ENCODE measurements at places on chromosomes 4 and X.

GRCh38 chr4:72366601-72367000 lies 202.4 kb downstream of the ADAMTS3 start:
- no peak for DNase-seq

GRCh38 chr4:88075336-88075735 lies 67.9 kb downstream of the PKD2 start:
- no peak for DNase-seq

- no peak for DNase-seq
Observed at GRCh38 chr4:85826060-85826678, 351.2 kb downstream of the ARHGAP24 start.

DNA sequence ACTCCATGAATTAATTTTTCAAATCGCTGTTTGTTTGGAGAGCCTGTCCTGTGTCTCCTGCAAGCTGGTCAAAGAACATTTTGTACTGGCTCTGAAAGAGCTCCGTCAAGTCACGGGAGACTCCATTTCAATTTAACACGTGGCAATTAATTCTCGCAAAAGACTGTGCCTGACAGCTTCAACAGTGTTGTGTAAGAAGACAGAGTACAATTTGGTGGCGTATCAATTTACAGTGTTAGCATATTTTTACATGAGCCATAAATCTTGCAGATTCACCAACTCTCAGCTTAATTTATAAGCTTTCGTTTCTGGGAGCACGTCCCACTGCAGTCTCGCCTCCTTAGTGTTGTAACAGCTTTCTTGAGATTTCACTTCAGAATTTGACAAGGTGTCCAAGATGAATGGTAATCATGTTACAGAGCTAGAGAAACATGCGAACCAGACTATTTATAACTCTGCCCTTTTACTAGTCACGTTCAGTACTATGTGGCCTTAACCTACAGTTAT lies 70.8 kb downstream of the RWDD4 start:
- DNase-seq, result no peak

DNA sequence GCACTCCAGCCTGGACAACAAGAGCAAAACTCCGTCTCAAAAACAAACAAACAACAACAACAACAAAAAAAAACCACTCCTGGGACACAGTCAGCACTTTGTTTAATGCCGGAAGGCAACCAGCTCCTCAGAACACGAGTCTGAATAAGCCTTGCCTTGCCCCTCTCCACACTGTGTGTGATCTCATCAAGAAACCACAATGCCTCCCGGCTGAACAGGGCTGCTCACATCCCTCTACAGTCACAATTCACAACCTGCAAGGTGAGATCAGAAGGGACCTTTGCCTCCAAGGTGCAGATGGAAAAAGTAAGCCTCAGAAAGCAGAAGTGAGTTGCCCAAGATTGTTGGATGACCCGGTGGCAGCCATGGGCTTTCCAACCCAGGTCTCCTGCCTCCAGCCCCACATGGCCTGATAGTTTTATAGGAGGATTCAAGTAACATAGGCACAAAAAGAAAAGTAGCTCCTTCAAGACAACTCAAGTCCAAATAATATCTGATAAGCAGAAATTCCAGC lies 80.8 kb downstream of the JAKMIP1 start:
- no peak for DNase-seq

- DNase-seq, result no peak
Observed at GRCh38 chr4:46390355-46391058, 579 bp upstream of the GABRA2 start.

- no peak for DNase-seq
Observed at GRCh38 chr4:82900066-82900410, 497 bp upstream of the THAP9 start.

DNA sequence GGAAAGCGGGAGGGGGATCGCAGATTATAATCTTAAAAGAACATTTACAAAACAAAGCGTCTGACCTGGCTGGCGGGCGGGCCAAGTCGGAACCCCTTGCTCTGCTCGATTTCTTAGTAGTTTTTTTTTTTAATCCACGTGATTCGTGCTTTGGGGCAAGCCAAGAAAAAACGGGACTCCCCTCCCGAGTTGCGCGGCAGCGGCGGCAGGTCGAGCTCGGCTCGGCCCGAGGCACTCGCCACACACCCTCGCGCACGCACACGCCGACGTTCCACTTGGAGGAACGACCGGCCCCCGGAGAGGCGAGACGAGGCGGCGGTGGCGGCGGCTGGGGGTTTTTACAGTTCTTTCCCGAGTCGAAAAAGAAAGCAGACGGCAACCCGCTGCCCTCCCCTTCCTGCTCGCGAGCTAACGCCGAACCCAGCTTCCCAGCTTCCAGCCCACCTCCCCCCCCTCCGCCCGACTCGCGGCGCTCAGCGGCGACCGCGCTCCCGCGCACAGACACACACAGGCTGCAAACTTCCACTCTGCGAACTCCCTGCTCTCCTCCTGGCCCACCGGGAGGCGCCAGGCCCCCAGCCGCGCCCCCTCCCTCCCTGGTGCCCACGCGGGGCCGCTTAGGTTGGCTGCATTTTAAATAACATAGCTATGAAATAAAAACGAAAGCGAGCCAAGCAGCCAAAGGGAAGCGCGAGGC lies 1.2 kb downstream of the BCOR start:
- no peak for DNase-seq

GRCh38 chr4:138439143-138439581 lies 197.0 kb upstream of the SLC7A11 start:
- no peak for DNase-seq

GRCh38 chr4:5474756-5475155 lies 233.6 kb downstream of the EVC2 start:
- no peak for DNase-seq

DNA sequence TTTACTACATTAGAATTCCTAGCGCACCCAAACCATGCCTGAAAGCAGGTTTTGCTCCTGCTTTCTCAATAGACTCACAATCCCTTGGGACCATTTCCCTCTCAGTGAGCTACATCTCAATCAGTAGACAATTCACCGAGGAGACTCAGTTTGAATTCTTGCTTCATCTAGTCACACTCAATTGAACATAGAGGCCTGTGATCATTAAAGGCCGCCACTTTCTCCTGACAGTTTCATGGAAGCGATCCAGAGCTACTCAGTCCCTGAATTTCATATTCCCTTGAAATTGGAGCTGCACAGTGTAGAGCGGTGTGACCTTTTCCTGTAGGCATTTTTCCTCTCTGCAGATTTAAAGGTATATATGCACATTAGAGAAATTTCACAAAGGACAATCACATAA lies 193.9 kb upstream of the SPOCK3 start:
- no peak for DNase-seq

- no peak for DNase-seq
Observed at GRCh38 chr4:75736862-75737261, 12.5 kb downstream of the USO1 start.

GRCh38 chr4:78809928-78810835 lies 34.0 kb downstream of the BMP2K start:
- no peak for DNase-seq

DNA sequence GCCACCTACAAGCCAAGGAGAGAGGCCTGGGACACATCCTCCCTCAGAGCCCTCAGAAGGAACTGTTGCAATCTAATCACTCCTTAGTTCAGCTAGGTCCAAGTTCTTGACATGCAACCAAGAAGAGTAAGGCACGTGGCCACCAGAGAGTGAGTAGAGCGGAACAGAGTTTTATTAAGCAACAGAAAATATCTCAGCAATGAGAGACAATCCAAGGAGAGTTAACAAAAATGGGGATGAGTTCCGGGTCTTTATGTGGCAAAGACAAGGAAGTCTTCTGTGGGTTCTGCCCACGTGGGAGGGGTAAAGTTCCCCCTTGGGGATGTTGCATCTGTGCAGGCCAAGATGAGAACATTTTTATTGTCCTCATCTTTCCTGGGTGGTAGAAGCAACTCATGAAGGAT lies 38.5 kb upstream of the PROM1 start:
- DNase-seq, result no peak

DNA sequence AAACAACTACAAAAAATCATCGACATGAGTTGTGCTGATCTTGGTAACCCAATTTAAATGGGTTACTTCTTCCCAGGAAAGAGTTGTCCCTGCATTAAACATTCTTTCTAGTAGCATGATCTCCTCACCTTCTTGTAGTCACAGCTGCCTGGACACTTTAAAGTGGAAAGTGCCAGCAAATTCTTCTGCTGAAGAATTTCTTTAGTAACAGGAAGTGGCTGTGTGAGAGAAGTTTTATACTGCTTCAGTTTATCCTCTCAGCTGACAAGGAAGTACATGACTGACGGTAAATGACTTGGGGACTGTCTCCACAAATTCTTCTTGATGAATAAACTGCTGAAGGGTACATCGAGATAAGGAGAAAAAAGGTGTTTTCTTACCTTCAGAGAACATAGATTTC lies 18.2 kb upstream of the TNIP3 start:
- no peak for DNase-seq

GRCh38 chr4:113977526-113977855 lies 2.0 kb downstream of the ARSJ start:
- no peak for DNase-seq

DNA sequence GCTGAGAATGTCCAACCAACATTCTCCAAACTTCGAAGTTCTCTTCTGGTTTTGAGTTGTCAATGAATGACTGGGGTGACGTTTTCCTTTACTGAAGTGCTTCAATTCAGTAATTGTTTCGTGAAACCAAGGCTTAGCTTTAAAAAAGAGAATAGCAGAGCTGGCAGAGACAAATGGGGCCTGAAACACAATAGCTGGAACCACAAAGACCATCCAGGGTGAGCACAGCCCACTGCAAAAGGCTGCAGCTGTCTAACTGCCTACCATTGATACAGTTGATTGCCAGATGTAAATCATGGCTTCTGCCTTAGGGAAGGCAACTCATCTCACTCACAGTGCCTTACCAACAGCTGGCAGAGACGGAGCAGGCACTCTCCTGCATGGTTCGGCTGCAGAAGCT lies 78.7 kb upstream of the ZNF518B start:
- DNase-seq, result no peak

DNA sequence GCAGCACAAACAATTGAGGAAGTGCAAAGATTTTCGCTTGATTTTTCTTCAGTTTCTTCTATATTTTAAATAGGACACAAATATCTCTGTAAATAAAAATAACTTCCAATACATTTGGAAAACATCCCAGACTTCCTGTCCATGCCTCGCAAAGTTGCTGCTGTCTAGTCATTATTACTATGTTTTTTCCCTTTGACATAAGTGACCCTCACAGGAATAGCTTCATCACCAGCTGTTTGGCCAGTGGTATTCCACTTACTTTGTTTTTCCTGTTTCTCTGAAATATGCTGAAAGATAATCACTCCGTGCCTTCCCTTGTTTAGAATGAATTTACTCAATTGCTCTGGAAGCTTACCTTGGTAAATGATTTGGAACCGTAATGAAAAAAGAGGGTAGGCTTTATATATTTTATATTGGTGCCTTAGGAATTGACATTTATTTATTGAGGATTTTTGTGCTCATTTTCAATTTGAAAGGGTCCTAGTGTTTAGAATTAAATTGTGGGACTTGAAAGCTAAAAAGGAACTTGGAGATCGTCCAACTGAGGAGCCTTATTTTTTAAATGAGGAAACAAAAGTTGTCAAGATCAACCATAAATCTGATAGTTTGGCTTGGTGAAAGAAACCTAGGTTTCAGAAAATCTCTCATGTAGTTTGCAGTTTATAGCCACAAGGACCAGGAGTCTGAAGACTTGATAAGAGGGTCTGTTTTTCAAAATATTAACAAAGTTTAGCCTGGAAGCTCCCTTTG lies 65.6 kb downstream of the CDKL5 start:
- DNase-seq, result no peak

GRCh38 chrX:71815906-71816156 lies 52.7 kb downstream of the CXorf49B start:
- no peak for DNase-seq

DNA sequence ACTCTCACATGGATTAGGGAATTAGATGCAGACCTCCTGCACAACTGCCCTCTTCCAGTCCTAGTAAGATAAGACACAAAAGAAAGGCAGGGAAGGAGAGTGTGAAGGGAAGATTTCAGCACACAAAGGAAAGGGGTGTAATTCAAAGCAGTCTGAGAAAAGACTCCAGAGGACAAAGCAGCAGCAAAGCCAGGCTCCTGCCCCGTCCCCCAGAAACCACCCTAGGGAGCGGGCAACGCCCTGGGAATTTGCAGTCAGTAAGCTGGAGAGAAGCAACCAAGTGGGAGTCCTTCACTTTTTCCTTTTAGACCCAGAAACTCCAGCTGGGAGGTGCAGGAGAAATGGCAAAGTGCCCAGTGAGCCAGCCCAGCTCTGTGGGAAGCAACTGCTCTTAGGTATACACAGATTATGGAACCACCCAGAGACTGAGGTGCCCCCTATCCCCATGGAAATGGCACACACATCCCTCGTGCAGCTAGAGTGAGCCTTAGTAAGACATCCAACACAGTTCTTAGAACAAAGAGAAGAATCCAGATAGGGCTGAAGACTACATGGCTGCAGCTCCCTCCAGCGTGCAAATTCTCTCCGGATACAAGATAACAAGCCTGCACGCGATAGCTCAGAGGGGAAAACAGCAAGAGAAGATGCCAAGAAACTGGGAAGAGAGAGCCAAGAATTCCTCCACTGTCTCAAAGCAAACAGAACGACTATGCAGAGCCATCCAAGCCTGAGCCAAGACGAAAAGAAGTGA lies 26.5 kb upstream of the IRAK1 start:
- no peak for DNase-seq

GRCh38 chr4:14888790-14889572 lies 113.3 kb upstream of the CPEB2 start:
- DNase-seq, result no peak

DNA sequence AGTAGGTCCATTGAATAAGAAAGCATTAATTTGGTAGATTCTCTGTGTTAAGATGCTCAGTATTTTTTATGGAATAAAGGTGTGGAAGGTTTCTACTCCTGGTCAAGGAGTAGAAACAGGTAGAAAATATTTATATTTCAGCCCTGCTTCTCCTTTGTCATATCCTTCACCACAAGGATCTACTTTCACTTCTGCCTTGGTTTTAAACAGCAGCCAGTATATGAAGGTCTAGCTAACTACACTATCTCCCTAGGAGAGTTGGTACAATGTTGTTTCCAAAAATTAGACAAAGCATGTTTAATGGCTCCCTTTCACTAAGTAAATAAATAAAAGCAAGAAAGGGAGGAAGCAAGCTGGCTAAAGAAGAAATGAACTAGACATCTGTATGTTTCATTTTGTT lies 44.6 kb upstream of the GYPA start:
- no peak for DNase-seq

GRCh38 chr4:168540086-168540485 lies 43.2 kb downstream of the PALLD start:
- DNase-seq, result no peak

- no peak for DNase-seq
Observed at GRCh38 chr4:32569861-32570260, 1849.7 kb downstream of the PCDH7 start.

DNA sequence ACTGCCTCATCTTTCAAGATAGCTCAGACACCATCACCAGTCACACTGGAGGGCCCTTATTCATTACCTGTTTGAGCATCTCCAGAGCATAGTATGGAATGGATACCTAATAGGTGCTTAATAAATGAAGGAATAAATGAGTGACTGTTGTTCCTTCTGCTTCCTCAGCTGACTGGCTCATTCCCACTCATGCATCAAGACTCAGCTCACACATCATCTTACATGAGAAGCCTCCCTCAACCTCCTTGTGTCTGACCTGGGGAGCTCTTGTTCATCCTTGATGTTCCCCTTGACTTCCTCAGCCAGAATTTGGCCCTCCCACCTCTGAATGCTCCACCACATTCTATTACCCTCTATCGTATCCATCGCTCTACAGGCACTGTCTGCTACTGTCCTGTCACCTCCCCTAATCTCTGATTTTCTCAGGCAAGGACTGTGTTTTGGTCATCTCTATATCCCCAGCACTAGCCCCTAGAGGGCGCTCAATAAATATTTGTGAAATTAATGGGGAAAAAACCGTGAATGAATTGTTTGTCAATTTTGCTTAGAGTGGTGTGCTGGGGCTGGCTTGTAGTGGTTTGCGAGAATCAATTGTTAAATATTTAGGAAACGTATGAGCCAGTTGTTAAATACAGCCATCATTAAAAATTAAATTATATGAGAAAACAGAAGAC lies 88.3 kb downstream of the NHSL2 start:
- DNase-seq, result no peak
